ENCODE measurements at places on chromosomes 2 and 18.

DNA sequence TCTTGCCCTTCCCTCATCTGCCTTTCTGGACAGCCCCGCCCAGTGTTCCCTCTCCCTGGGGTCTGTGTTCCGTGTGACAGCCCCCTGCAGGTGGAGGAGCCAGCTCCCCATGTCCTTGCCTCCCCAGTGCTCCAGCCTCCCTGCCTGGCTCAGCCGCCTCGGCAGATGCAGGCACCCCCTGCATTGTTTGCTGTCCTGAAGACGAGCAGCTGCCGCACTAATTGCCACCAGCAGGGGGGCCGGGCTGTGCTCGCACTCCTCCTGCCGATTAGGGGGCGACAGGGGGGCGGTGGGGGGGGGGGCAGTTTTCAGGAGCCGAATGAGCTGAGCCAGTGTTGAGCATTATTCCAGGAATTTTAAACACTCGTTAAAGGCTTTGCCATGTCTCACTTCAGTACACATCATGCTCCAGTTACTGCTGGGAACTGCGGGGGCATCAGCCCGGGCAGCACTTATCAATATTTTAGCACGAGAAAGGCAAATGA is 23.3 kb downstream of the SIX3 start:
- no peak for DNase-seq

GRCh38 chr2:15177103-15177502 is 384.0 kb downstream of the NBAS start:
- no peak for DNase-seq

- no peak for DNase-seq
These were observed 1.2 kb downstream of the MXD1 start for GRCh38 chr2:69916106-69916505.

- no peak for DNase-seq
These were observed 24.3 kb downstream of the COA5 start for GRCh38 chr2:98583816-98584618.

- no peak for DNase-seq
These were observed 2.0 kb downstream of the NAGK start for GRCh38 chr2:71070294-71071093.

DNA sequence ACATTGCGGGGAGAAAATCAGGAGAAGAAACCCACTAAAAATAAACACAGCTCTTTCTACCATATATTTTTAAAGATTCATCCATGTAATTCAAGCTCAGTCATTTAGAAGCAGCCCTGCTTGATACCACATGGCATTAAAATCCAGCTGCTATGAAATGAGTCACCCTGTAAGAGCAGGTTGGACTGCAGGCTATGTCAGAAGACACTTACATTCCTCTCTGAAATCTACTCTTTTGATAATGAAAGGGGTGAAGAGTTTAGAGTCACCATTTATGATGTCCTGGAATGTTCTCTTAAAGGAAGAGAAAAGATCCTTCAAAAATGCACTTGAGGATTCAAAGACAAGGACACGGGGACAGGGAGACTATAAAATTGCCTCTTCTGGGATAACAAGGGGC is 100.6 kb upstream of the APCDD1 start:
- DNase-seq = no peak

GRCh38 chr2:72127401-72128058 is 20.1 kb downstream of the CYP26B1 start:
- peak; percentile 57 for DNase-seq

GRCh38 chr2:127313406-127313805 is 19.5 kb upstream of the ERCC3 start:
- DNase-seq = no peak

GRCh38 chr18:7727361-7728076 is 160.4 kb downstream of the PTPRM start:
- DNase-seq = no peak

DNA sequence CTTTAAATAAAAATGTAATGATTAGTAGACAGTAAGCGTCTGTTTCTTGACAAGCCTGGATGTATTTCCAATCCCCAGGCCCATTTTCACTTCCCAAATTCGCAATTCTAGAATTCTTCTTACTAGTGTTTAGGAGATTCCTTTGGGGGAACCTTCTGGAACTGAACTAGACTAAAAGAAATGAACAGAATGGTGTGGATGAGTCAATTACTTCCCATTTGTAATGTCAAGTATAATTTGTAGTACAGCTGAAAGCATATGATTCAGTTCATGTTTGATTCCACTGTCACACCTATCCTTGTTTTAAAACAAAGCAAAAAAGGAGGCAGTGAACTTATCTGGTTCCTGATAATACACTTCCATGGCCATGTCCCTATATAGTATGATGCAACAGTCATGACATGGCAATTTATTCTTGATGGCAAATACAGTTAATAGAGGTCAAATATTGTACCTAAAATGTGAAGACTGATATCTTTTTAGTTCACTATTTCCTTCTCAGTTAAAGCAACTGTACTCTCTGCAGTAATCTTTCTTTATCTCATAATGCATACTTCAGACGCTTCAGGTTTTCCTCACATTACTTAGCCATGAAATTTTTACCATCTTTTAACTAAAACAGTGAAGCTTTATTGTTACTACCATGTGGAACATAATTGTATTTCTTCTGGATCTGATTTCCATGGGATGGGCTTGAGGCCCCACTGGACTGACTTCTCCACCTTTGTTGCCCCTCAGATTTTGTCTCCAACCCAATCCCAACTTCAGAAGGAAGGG is 2.0 kb downstream of the IDH1 start:
- DNase-seq = no peak

DNA sequence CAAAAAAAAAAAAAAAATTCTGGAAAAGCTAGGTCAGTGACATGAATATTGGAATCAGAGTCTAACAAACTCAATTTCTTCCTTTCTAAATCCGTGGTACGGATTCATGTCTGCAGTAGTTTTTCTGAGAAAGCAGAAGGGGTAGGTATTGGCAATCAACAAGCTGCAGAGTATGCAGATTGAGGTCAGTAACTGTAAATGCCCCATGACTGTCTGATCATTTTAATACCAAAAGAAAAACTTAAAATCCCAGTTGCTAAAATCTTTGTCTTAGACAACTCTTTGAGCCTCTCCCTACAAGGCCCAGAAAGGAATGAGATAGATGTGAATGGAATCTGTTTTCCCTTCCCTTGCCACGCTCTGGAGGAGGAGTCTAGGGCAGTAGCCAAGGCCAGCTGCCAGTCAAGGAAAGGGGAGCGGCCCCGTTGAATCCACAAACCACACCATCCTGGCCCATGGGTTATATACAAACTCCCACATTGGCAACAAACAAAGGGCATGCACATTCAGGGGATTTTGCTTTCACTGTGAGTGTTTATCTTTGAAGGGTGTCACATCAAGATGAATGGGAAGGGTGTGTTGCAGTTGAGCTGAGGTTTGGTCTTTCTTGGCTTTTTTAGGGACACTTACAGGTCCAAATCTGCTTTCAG is 6.1 kb upstream of the CASP8 start:
- no peak for DNase-seq

DNA sequence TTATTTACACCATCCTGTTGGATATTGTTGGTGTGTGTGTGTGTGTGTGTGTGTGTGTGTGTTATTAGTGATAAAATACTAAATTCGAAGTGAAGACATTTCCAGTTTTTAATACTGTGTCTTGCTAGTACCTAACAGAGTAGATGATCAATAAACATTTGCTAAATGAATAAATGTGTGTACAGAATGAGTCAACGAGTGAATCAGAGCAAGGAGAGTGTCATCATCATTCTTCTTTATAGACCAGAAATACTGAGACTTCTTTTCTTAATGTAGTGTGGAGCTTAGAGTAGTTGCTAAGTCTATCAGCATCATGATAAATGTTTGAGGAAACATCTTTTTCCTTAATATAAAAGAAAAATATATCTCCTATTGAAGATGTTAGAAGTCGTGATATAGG is 169.7 kb upstream of the SATB2 start:
- DNase-seq = no peak

- no peak for DNase-seq
These were observed 82.4 kb downstream of the BCL2 start for GRCh38 chr18:63236921-63237846.

DNA sequence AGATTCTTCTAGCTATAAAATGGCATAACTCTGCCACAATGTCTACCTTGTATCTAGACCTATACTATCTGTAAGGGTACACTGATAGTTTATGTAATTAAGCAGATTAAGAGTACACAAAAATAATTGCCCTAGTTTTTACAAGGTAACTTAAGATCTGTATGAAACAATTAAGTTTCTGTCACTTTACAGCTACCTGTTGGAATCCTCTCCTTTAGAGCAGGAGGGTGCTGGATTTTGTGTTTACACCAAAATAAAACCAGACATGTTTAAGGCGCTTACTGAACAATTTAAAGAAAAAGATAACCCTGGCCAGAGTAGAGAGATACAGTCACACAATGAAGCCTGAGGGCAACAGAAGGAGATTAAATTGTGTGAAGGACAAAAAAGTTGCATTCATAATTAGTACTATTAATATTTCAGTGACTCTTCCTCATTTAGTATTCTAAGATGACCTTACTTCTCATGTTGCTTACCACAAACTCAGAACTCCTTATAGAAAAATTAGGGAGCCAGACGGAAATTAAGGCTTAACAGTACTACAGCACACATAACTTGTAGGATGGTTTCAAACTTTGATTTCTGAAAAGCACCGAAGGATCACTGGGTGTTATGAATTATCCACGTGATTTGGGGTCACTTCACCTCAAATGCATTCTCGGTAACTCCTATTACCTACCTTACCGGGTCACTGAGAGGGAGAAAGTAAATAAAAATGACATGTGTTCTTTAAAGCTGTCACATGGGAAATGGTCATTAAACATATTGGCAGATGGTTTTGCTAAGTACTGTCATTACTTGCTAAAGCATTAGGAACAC is 1.0 kb downstream of the DARS1 start:
- no peak for DNase-seq

- DNase-seq = no peak
These were observed 5.1 kb downstream of the FIGLA start for GRCh38 chr2:70785137-70785911.

DNA sequence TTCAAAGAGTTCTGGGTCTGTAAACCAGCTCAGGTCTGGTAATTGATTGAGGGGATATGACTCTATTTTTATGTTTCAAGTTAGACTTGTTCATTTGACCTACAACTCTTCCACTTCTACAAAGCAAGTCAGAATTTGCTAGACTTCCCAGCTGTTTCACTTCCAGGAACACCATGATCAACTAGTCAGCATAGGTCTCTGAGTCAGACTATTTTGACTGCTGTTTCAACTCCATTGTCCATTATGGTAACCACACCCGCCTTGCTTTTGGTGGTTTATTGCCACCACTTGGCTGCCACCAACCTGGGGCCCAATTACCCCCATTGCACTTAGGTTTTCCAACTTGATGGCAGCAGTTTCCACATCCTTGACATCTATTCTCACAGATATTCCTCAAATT is 116.6 kb downstream of the LAMA3 start:
- no peak for DNase-seq

GRCh38 chr18:74397572-74397971 is 59.5 kb downstream of the DIPK1C start:
- no peak for DNase-seq

DNA sequence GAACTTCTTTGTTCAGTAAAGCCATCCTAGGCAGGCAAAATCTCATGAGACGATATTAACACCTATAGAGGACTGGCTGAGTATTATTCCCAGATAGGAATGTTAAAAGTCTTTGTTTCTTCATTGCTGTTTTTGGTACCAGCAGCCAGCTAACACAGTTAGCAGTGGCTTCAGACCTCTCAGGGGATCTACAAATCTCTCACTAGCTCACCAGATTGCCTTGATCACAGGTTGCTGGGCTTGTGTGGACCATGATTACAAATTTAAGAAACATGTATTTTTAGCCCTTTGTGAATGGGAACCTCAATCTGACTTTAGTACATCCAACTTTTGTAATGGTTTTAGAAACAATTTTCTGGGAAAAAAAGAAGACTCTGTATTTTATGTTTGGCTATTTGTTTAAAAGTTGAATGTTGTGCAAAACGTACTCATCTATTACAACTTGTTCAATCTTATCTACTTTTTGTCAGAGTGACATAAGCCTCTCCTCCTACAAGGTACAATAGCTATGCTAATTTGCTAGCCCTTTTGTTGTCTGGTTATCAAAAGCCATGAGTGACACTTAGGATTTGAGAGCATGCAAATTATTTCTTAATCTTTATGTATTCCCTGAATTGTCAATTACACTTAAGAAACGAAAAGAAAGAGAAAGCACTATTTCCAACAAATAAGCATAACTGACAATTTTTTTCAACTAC is 693.1 kb downstream of the ERBB4 start:
- no peak for DNase-seq

DNA sequence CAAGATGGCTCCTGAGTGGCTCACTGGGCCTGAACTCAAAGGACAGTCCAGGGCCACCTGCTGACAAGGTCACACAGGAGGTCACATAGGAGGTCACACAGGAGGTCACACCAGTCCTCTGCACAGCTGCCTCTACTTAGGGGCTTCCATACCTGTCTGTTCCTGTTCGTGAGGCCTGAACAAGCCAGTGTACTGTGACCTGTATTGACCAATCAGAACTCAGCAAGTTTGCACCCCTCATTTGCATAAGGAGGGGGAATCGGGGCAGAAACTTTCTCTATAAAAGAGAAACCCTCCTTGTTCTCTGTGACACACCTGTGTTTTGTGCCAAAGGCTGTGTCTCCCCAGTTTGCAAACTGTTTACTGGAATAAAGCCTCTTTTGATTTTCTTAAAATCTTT is 478.9 kb downstream of the EIPR1 start:
- DNase-seq = no peak

DNA sequence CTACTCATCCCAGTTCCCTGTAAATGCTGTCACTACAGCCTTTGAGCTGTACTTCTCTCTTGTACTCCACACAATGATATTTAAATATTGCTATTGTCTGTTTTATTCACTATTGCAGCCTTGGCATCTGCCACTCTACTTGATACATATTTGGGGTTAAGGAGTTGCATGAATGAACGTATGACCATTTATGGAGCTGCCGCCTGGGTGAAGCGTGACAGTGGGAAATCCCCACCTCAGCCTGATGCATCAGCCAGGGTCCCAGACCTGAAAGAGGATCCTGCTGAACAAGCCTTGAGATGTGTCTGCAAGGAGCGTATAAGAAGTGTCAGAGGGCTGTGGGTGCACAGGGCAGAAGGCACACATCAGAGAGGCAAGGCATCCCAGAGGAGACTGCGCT is 39.1 kb downstream of the MRPL35 start:
- no peak for DNase-seq

- DNase-seq = peak; percentile 87
These were observed 11.5 kb downstream of the GNLY start for GRCh38 chr2:85705680-85706039.

- DNase-seq = no peak
These were observed 11.2 kb downstream of the CTDP1 start for GRCh38 chr18:79690586-79691482.

- peak; percentile 46 for DNase-seq
These were observed 220.3 kb downstream of the ANAPC1 start for GRCh38 chr2:111663471-111664274.

GRCh38 chr2:132651115-132652045 is 18.6 kb downstream of the LYPD1 start:
- no peak for DNase-seq

- DNase-seq = no peak
These were observed 512.3 kb downstream of the XIRP2 start for GRCh38 chr2:167400546-167400945.

GRCh38 chr2:98350411-98350810 is 4.2 kb downstream of the CNGA3 start:
- no peak for DNase-seq

- DNase-seq = peak; percentile 87
These were observed 60.8 kb downstream of the MBP start for GRCh38 chr18:77071711-77072292.

All from ascending aorta (tissue), 2 donors.